ENCODE measurements at places on chromosomes 13 and 19. TPM values are rescaled to one million over a fixed set of nuclear protein-coding genes. Genes with fewer than 3 reads are reported as not detected.

Gene JAK3
- total RNA-seq: 3.4 TPM

Gene OR10H1
- not detected for total RNA-seq

Gene RFX1
- total RNA-seq: 7.1 TPM

Gene FXYD5
- 17.2 TPM for total RNA-seq

Gene HOMER3
- total RNA-seq: 53.3 TPM

Gene ZNF14
- total RNA-seq: 5.5 TPM

Gene ZNF793
- total RNA-seq: 1.5 TPM

Gene CCDC70
- not detected for total RNA-seq

Gene CHST8
- total RNA-seq: not detected

Gene DNM2
- 76.6 TPM for total RNA-seq

Gene PGLYRP2
- not detected for total RNA-seq

Gene ZNF331
- 14.0 TPM for total RNA-seq

Gene ADGRE2
- total RNA-seq: 0.32 TPM

Gene THSD1
- total RNA-seq: 12.1 TPM

Gene KLF5
- 1.1 TPM for total RNA-seq

Gene FFAR2
- not detected for total RNA-seq

Gene DIAPH3
- 2.4 TPM for total RNA-seq

Gene C19orf33
- total RNA-seq: not detected

Gene ZNF541
- total RNA-seq: 0.89 TPM

Gene LPAR6
- 2.1 TPM for total RNA-seq

Gene ZNF578
- 9.5 TPM for total RNA-seq

Gene TNFSF13B
- 3.9 TPM for total RNA-seq

Gene FAM83E
- total RNA-seq: 0.30 TPM

Gene COL5A3
- 1.1 TPM for total RNA-seq

Gene ICAM5
- 20.3 TPM for total RNA-seq

Gene B3GNT3
- total RNA-seq: not detected

Gene SHISA7
- not detected for total RNA-seq

Gene ZNF761
- total RNA-seq: 23.3 TPM

Gene RUBCNL
- total RNA-seq: 0.30 TPM

Gene USF2
- 45.1 TPM for total RNA-seq

Gene ACP7
- under 0.01 TPM for total RNA-seq

Gene EBI3
- total RNA-seq: 0.28 TPM

Measured in smooth muscle cell of the umbilical artery (primary cell).